ENCODE measurements at places on chromosomes 6 and 20.

GRCh38 chr6:362231-362923 is 29.2 kb upstream of the IRF4 start:
- no peak for DNase-seq

DNA sequence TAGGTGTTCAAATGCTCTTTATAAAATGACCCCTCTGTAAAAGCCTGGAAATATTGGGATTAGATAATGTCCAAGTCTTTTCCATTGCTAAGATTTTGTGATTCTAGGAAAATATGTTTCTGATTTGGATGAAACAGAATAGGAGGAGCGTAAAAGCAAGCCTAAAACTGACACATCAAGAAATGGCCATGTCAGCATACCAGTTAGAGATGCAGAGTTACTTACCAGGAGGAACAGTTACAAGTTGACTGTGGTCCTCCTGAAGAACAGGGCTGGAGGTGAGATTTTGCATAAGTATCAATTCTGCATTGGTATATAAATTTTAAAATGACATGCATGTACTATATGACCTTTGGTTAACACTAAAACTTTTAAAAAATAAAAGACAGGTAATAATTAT is 35.3 kb downstream of the EYA2 start:
- no peak for DNase-seq

DNA sequence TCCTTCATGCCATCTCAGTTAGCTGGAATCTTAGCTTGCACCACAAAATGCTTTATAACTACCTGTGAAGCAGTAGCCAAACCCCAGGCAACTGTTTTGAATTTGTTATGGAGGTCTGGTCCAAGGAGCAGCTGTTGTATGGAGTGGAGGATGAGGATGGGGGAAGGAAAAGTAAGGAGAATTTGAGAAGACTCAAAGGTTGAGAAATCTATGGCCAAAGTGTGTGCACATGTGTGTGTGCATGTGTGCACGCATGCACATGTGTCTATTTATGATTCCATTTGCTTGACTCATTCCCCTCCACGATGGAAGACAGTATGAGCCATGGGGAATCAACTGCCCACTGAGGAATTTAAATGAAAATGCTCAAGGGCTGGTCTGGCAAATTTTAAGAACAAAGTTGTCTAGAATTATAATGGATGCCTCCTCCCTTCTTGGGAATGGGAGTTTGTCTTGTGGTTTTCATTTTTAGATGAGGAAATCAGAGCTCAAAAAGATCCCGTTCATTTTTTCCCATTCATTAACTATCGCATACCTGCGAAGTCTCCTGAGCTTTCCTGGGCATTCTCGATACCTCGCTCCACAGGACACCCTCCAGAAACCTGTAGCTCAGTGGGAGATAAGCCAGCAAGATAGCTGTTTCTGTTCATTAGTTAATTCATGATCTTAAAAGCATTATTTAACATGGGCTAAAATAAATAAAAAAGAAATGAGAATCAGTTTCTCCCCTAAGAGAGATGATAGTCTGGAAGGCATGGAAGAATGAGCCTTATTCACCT is 152.3 kb upstream of the NEDD9 start:
- no peak for DNase-seq

DNA sequence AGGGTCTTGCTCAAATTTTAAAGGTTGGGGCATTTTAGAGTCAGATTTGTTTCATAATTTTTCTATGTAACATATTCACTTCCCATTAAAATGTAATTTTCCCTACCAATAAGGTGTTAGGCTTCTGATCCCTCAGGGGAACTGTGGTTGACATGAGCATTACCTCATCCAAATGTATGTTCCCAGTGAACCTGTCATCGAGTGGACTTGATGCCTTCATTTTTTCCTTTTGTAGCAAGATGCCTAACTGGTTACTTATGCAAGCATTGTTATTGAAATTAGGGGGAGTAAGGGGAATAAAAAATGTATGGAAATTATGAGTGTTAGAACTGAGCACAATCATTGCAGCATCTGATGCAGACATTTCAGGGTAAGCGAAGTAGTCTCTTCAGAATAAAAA is 360.5 kb downstream of the BCKDHB start:
- no peak for DNase-seq

DNA sequence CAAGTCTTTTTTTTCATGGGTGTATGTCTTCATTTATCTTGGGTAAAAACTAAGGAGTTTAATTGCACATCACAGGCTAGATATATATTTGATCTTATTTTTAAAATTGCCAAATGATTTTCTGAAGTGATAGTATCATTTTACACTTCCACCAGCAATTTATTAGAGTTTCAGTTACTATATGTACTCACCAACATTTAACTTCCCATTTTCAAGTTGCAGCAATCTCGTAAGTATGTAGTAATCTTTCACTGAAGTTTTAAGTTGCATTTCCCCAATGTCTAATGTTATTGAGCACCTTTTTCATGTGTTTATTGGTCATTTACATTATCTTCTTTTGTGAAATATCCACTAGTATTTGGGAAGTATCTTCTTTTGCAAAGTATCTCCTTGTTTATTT is 277.4 kb upstream of the CNR1 start:
- DNase-seq: no peak

DNA sequence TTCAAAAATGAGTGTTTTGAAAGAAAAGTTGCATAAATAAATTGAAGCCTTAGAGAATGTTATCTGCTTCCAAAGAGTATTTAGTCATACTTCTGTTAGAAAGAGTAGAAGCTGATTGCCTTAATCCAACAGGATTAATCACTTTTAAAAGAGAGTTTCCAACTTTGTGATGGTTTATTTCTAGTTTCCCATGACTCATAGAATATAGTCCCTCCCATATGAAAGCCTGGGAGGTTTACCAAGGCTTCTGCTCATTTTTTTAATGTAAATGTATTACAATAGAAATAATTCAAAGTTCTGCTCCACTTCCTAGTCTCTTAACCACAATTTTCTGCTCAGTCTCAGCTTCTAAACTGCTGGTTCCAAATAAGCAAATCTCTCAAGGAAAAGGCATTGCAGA is 118.0 kb upstream of the IRAK1BP1 start:
- no peak for DNase-seq

DNA sequence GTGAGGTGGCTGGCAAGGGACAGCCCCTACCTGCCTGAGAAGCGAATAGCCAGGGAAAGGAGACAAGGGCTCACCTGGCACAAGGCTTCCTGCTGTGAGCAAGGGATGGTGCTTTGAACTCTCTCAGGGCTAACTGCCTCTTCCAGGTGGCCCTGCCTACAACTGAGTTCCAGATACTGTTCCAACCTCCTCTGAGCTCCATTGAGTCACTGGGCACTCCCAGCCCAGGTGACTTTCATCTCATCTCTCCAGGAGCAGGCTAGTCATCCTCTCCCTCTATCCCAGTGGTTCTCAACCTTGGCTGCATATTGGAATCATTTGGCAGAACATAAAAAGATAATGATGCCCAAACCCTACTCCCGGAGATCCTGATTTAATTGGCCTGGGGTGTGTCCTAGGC is 374.0 kb upstream of the ZFP64 start:
- DNase-seq: no peak

- no peak for DNase-seq
Measured at GRCh38 chr6:100276311-100277057, 188.2 kb downstream of the SIM1 start.

DNA sequence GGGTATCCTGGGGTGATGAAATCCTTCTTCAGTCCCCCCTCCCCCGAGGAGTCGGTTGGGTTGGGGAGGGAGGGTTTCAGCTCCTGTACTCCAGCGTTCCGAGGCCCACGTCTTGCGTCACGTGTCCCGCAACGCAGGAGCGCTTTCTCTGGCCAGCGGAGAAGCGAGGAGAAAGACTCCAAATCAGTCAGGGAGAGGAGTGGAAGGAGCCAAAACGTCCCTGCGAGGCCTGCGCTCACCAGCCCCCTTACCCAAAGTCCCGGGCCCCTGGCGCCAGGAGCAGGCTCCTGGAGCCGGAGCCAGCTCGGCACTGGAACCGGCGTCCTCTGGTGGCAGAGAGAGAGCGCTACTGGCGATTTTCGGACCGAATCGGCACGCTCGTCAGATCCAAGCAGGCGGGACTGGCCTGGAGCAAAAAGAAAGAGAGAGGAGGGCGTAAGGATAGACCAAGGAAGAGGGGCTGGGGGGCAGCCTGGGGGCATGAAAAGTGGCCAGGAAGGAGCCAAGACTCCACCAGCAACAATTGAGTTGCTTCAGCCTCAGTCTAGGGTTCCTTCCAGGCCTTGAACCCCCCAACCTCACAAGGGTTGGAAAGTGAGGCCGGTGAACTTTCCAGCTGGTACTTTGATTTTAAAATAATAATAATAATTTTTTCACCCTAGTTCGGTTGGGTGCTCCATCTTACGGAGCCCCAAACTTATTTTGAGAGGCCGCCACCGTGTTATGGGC is at the start of gene GNAS:
Gene GNAS, plus strand, starts transcription at position 174 of the 729 bp plus-strand sequence.
- DNase-seq: no peak

- peak; percentile 53 for DNase-seq
Measured at GRCh38 chr6:157873735-157874344, 50.8 kb downstream of the SNX9 start.

- no peak for DNase-seq
Measured at GRCh38 chr6:37050045-37050853, 44.8 kb downstream of the FGD2 start.

GRCh38 chr6:143063631-143064030 is 2.9 kb downstream of the AIG1 start:
- DNase-seq: no peak

DNA sequence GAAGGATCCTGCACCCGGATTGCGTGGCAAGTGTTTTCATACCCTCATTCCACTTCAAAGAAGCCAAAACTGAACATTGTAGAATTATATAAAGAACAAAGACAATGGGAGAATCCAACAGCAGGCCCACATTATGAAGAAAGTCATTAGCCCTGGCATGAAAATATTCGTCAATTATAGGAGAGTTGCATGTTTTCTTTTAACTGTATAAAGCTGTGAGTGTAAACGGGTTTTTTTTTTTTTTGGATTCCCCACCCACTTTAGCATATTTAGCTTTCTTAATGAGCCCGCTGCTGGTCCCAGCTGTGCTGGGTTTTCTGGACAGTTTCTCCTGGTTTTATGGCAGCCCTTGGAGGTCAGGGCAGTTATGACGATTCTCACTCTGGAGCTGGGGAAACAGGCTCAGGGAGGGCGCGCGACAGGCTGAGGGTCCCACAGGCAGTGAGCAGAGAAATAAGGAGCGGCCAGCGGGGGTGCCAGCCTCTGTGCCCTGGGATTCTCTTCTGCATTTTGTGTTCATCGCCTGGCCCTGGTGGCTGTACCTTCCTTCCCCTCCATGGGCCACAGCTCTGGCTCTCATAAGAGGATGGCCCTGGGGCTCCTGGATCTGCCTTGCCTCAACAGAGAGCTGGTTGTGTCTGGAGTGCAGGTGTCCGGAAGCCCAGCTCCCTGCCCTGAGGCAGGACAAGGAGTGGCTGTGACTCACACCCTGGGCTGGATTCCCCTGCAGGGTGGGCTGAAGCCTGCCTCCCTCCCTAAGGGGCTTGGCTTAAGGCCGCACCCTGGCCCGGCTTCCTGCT is 24.1 kb upstream of the SULF2 start:
- peak; percentile 93 for DNase-seq

- no peak for DNase-seq
Measured at GRCh38 chr6:52641826-52642225, 29.1 kb upstream of the TMEM14A start.

GRCh38 chr6:30685157-30686008 is 1.1 kb downstream of the PPP1R18 start:
- DNase-seq: no peak

DNA sequence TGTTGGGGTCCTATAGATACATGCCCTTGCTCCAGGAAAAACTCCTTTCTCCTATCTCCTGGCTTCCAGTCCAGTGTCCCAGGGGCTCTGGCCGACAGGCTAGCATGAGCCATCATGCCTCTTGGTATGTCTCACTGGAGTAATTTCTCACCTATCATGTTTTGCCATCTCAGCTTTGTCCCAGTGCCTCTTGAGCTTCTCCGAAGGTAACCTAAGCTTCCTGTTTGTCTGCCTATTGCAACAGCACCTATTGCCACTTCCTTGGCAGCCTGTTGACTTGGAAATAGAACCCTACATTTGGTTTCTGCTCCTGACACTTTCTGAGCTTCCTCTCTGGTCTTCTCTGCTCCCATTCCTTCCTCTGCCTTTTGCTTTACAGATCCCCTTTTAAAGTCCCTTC is 197.7 kb downstream of the KCNQ5 start:
- no peak for DNase-seq
